Sciatic nerve (tissue), 2 donors: ENCODE measurements at places on chromosomes 16 and 17.

DNA sequence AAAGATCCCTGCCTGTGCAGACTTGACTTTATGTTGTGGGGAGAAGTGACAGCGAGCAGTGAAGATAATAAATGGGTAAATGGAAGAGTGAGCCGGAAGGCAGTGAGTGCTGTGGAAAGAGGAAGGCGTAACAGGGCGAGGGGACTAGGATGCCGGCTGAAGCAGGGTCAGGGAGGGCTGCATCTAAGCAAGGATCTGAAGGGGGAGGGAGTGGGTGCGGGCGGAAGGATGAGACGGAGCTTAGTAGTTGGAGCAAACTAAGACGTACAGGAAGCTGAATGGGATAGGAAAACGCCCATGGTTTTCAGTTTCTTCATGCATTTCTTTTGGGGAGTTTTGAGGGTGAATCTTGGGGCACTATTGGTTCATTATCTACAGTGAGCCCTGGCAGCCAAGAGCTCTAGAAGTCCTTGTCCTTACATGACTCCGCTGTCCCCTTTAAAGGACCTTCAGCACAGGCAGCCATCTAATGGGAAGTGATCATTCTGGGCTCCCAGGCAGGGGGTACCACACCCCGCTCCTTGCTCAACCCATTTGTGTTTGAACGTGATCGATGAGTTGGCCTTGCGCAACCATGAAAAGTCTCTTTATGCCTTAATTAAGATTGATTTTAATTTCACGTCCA, 10.4 kb upstream of the NAT9 start:
- no peak for DNase-seq

GRCh38 chr17:7237761-7238419, 1.4 kb downstream of the PHF23 start:
- DNase-seq, result peak; percentile 93

DNA sequence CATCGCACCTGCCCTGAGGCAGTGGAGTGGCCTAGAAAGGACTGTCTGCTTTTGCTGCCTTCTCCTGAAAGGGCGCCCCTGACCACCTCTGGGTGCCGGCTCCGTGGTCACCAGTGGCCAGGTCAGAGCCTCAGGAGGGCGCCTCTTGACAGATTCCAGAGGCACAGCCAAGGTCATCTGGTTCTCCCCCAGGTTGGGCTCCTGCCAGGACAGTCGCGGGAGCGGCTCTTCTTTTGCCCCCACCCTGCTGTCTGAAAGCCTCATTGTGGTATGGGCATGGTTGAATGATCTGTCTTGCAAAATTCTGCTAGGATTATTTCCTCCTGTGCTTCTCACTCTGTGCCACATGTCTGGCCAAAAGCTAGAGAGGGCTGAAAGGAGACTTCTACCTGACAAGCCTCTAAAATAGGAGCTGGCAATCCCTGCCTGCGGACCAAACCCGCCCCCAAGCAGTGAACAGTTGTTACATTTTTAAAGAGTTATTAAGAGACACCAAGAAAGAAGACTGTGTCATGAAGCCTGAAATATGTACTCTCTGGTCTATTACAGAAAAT, 82.8 kb downstream of the SNX29 start:
- DNase-seq, result no peak

GRCh38 chr17:330993-331701, 21.5 kb downstream of the RPH3AL start:
- peak; percentile 73 for DNase-seq

DNA sequence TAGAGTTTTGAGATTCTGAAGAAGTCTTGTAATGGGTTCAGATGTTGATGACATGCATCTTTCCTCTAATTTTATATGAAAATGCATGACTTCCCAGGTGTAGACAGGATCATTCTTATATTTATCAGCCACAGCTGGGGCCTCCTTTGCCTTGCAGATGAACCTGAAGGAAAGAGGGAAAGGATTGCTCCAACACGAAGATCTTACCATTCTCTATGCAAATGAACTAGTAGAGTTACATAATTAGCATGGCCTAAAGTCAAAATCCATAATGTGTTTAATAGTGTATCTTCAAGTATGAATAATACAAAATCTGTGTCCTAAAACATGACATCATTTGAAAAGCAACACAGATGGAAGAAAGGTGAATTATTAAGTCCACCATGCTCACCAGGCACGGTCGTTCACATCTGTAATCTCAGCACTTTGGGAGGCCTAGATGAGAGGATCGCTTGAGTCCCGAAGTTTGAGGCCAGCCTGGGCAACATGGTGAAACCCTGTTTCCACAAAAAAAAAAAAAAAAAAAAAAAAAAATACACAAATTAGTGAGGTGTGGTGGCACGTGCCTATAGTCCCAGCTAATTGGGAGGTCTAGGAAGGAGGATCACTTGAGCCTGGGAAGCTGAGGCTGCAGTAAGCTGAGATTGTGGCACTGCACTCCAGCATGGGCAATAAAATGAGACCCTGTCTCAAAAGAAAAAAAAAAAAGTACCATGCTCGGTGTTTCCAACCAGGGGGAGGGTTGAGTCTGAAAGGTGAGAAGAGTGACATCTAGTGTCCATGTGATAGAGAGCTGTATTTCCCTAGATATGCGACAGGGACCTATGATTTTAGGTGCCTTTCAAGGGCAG, 6.3 kb downstream of the VWA3A start:
- no peak for DNase-seq

GRCh38 chr17:70166615-70167014, 2.7 kb upstream of the KCNJ2 start:
- DNase-seq, result no peak

DNA sequence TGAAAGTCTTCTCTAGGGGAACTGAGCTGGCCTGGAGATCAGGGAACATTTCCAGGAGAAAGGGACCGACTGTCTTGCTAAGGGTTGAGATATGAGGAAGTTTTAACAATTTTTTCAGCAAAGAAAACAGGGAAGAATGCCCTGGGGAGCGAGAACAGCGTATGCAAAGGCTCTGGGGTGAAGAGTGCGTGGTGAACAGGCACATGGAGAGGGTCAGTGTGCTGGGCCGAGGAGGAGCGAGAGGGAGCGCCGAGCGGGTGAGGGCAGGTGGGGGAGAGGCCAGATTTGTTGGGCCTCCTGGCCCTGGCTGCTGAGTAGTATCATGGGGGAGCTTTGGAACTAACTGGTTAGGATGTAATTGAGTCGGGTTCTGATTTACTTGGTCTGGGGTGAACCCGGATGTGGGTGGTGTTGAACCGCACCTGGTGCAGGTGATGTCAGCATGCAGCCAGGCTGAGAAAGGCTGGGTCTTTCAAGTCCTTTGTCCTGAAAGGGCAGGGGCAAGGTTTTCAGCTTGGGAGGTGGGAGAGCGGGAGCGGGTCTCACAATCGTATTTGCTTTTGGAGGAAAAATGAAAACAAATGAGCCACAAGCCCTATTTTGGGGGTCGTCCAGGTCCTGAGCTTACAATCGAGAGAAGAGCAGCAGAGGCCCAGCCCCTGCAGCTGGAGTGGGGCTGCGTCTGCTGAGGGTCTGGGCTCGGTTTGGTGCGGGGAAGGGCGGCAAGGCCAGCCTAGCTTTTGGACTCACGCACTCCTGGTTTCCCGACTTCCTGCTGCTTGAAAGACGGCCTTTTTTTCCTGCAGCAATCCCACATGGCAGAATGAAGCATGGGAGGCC, 11.1 kb upstream of the WFDC1 start:
- DNase-seq, result no peak

GRCh38 chr17:47813077-47813476, 8.5 kb downstream of the OSBPL7 start:
- peak; percentile 52 for DNase-seq

DNA sequence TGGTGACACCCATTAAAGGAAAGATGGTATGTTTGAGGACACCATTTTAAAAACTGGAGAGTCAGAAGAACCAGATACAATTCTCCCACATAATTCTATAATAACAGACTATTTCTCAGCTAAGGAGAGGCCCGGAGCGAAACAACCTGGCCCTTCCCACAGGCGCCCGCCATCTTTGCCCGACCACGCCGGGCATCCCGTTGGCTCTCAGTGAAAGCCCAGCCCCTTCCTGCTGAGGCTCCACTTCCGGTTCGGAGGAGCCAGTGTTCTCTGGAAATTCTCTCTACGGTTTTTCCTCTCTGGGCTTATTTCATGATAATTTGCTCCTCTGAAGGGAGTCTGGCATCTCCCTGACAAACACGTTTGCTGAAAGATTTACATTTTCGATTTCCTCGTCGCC, 175.7 kb downstream of the AXIN2 start:
- no peak for DNase-seq

GRCh38 chr17:64073771-64074703, 53.6 kb upstream of the ICAM2 start:
- no peak for DNase-seq

DNA sequence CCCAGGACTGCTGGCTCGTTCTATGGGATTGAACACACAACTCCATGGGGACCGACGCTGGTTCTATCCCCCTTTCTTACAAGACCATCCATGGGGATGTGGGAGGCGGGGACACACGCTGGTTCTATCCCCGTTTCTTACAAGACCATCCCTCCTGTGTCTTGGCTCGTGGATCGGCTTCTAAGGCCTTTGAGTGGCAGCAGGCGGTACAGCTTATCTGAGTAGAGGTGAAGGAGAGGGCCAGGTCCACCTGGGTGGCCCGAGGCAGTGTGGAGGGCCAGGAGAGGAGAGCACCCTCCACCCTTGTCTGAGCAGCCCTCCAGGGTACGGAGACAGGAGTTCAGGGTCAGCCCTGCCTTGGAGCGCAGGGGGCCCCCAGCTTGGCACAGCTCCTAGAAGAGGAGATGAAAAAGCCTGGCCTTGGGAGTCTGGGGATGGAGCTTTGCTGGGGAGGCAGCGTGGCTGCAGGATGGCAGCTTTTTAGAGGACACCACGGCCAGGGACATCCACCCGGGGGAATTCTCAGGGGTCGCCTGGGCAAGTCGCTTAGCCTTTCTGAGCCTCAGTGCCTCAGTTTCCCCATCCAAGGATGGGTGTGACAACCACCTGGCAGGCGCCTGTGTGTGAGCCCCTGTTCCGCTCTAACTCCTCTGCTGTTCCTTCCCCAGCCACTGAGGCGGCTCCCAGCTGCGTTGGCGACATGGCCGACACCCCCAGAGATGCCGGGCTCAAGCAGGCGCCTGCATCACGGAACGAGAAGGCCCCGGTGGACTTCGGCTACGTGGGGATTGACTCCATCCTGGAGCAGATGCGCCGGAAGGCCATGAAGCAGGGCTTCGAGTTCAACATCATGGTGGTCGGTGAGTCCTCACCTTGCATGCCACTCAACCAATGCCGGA, 341.0 kb downstream of the SEC14L1 start:
- DNase-seq, result no peak

- DNase-seq, result no peak
These were observed 10.7 kb upstream of the NOS2 start for GRCh38 chr17:27810902-27811557.

- DNase-seq, result no peak
These were observed 29.4 kb upstream of the NAT9 start for GRCh38 chr17:74805591-74805991.

- DNase-seq, result peak; percentile 74
These were observed 28.5 kb downstream of the MXRA7 start for GRCh38 chr17:76682296-76682695.

- DNase-seq, result no peak
These were observed at the start of gene PGP for GRCh38 chr16:2214719-2214968. PGP (minus strand) TSS chr16:2214840; CDS start chr16:2214777, 63 bp downstream.

DNA sequence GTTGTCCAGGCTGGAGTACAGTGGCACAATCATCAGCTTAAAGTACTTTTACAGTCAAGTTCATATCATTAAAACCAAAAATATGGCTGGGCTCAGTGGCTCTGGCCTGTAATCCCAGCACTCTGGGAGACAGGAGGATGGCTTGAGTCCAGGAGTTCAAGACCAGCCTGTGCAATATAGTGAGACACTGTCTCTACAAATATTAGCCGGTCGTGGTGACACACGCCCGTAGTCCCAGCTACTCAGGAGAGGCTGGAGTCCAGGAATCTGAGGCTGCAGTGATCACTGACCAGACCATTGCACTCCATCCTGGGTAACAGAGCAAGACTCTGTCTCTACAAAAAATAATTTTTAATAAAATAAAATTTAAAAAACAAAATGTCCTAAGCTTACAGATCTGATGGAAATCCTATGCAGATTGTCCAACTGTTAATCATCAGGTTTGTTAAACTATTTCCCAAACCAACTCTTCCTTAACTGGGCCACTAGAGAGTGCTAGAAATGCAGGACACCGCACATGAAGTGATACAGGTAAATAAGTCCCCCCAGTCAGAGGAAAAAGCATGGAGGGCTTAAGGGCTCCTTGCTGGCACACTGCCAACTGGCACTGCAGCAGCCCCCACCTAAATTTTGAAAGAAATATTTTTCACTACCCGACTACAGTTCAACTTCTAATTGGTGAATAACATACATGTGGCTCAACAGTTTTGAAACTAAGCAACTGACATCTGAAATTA, 2.8 kb downstream of the USP22 start:
- peak; percentile 62 for DNase-seq

DNA sequence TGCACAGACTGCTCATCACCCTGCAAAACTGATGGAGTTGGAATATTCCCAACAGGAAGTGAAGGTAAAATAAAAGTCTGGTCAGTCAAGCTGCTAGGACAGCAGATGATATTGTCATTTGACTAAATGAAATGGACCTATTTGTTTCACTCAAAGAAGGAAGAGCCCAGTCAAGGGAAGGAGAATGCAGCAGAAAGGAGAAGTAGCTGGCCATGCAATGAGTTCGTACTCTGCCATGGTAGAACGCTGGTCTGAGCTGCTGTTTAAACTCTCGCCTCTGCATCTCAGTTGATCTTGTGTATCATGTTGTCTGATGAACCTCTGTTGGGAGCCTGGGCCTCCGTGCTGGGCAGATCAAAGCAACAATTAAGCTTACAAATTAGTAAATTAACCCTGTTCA, 15.6 kb upstream of the YPEL2 start:
- DNase-seq, result no peak

DNA sequence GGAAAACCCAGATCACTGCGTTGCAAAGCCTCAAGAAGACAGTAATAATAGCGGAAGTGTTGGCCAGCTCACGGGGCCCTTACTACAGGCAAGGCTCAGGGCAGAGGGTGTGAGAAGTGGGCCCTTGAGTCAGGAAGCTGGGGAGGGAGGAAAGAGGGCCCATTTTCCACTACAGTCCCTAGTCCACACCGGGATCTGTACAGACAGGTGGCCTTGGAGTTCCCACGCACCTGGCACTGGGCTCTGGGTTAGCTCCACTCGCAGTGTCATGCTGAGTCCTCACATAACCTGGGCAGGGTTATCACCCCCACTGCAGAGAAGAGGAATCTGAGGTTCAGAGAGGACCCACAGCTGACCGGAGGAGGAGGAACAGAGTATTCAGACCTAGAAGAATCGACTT, 16.8 kb upstream of the MTSS2 start:
- no peak for DNase-seq

DNA sequence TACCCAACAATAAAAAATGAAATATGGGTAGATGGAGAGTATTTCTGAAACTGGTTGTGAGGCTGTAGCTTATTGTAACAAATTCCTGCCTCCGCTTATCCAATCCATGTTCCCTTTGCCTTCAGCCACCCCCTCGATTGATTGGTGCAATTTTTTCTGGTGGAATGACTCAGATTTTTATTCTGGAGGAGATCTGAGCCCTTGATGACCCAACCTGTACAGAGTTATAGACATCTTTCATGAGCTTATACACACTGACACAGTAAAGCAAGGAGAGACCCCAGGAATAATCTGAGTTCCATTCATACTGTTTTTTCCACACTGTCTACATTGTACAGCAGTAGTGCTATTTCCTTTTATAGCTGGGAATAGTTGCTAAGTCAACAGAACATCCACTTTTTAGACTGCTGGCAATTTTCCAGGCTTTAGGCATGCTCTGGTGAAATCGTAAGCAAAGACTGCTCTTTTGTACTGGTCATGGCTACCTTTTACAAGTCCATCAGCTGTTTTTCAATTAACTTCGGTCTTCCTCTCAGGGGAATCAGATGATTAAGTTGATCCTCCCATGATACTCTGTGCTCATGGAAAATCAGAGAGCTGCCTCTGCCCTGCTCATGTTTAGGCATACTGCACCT, 30.1 kb downstream of the CCL4 start:
- DNase-seq, result no peak

- no peak for DNase-seq
These were observed 521 bp downstream of the ATMIN start for GRCh38 chr16:81035975-81036750.
